ENCODE measurements at places on chromosomes 11 and 22.
A peak's percentile ranks its signal among the peaks of the same experiment; 100 is the strongest.

DNA sequence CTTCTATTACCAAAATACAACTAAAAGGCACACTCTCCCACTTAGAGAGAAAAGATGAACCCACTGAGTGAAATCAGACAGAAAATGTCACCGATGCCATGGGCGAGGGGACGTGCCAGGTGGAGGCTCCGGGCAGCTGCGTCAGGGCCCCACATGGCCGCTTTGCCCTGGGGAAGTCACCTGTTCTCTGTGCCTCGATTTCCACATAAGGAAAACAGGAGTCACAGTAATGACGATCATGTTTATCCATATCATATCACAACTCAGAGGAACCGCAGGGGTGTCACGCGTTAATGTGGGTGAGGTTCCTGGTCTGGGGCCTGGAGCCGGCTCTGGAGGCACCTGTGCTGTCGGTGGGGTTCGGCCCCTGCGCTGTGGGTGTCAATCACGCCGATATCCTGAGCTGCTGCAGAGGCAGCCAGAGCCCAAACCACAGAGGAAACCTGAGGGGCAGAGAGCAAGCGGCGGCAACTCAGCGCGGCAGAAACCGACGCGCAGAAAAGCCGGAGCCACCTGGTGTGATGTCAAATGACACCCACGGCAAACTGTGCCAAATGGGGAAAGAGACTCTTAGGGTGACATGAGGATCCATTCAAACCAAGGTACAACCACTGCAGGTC is 243.7 kb downstream of the BRD1 start:
- no peak for DNase-seq

DNA sequence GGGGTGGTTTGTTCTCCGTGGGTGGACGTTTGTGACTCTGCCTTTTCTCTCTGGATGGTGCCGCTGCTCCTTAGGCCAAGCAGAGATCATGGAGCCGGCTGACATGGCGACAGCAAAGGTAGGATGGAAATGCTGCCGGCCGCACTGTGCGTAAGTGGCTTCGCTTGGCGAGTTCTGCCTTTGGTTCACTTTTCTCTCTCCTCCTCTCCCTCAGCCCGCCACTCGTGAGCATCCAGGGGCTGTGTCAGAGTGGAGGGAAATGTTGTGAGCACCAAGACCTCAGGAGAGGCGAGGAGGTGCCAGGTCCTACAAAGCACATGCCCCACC is 80.5 kb downstream of the GRAMD1B start:
- no peak for DNase-seq

- no peak for DNase-seq
Observed at GRCh38 chr11:118241764-118242098, 10.4 kb downstream of the MPZL3 start.

DNA sequence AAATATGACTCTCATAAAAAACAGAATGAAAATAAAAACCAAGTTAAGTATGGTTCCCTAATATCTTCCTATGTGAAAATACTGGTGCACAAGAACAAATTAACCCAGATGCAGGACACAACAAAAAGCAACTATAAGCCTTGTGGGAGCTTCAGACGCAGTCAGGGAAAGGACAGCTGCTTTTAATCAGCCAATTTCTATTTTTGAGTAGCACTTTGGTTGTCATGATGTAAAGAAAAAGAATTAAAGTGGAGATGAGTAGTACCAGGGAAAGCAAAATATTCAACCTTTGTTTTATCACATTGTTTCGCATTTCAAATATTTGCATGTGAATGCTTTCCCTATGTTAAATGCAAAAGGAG is 339.9 kb downstream of the SOX6 start:
- DNase-seq, result no peak

DNA sequence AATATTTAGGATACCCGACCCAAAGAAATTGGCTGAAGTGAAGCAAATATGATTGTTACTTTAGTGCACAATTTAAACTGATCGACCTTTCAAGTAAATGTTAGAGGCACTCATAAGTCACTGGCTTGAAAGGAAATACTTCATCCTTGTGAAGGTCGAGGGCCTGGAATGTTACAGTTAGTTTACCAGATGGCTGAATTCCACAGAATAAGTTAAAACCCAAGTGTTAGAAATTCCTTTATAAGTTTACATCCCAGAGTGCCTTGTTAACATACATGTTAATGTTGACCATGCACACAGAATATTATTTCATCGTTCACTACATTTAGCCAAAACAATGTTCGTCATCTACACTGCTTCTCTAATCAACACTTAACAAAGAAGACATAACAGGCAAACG is 235.5 kb upstream of the ANO3 start:
- DNase-seq, result no peak

DNA sequence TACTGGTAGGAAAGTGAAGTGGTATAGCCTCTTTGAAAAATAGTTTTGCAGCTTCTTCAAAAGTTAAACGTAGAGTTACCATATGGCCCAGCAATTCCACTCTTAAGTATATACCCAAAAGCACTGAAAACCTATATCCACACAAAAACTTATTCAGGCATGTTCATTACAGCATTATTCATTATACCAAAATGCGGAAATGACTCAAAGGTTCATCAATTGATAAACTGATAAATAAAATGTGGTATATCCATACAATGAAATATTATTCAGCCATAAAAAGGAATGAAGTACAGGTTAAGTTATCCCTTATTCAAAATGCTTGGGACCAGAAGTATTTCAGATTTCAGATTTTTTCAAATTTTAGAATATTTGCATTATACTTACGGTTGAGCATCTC is 35.8 kb upstream of the UBASH3B start:
- DNase-seq, result no peak

DNA sequence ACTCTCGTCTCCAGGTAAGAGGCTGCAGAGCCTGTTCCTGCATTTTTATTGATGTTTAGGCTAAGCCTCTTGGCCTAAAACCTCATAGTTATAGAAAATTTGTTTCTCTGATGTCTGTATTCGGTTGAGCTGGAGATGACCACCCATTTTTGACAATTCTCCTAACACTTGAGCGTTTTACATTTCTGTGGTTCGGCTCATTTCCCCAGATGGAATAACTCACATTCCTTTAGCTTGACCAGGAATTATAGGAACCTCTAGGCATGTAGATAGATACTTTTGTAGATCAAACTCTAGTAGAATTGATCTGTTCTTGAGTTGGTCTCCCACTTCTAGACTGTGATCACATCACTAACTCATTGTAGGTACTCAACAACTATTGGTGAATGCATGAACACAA is 172.6 kb upstream of the CADM1 start:
- no peak for DNase-seq

DNA sequence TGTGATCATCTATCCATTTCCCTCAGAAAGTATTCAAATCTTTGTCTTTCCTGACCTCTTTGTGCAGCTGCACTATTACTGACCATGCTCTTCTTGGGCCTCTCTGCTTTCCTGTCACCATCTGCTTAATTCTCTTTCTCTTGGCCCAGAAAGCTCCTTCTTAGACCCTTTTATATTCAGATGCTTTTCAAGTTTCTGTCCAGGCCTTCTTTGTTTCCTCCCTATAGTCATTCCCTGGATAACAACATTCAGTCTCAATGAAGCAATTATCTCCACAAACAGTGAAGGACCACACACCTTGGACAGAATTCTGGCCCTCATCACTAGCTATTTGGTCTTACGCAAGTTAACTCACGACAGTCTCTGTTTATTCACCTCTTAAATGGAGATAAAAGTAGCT is 89.7 kb downstream of the LARGE2 start:
- DNase-seq, result no peak

DNA sequence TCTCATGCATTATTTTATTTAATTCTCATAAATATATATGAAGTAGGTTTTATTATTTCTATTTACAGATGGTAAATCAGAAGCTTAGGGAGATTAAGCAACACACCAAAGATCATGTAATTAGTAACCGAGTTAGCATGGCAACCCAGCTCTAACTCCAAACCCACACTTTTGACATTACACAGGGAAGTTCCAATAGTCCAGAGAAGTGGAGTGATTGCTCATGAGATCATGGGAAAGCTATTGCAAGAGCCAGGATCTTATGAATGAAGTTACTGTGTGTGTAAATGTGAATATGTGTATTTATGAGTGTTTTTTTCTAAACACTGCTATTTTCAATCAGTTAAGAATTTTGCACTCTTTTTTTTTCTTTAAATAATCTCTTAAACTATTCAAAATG is 225.8 kb upstream of the KIRREL3 start:
- no peak for DNase-seq

DNA sequence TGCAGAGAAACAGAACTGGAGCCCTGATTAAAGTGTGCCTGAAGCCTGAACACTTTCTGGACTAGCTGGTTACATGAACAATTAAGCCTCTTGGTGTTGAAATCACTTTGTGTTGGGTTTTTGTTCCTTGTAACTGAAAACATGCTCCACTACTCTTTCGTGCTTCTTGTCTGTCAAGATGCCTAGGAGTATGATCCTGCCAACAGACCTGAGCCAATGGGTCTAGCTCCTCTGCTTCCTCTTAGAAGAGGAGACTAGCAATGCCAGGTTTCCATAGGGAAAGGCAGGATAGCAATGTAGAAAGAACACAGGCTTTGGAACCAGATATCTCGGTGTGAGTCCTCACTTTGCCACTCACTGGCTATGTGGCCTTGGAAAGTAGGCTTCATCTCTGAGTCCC is 40.3 kb downstream of the IRAG1 start:
- no peak for DNase-seq

DNA sequence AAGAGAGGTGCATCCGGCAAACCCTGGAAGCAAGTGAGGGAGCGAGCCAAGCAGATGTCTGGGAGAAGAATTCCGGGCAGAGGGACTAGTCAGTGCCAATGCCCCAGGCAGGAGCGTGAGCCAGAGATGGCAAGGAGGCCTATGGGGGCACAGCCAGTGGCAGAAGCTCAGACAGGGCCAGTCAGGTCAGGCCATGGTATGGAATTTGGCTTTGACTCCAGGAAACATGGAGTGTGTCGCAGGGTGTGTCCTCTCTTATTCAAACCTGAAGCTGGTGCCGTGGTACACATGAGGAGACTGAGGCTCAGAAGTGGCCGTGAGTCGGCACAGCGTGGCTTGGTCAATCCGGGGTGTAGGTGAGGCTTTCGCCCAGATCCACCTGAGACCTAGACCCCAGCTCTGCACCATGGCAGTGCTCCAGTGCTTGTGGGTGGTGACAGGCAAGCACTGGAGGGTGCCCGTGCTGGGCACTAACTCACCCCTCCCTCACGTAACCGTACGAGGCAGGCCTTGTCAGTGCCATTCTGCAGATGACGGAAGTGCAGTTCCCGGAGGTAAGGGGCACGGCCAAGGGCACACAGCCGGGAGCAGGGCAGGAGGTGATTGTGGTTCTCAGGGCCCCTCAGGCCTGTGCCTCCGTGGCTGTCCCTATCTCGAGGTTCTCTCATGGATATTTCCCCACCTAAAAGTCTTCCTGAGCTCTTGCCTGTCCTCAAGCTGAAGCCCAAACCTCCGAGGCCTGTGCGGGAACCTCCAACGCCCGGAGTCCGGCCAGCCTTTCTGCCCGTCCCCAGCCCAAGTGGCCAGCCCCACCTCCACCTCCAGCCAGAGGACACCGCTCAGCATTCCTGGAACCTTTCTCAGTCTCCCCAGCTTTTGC is 10.6 kb upstream of the SPI1 start:
- no peak for DNase-seq

DNA sequence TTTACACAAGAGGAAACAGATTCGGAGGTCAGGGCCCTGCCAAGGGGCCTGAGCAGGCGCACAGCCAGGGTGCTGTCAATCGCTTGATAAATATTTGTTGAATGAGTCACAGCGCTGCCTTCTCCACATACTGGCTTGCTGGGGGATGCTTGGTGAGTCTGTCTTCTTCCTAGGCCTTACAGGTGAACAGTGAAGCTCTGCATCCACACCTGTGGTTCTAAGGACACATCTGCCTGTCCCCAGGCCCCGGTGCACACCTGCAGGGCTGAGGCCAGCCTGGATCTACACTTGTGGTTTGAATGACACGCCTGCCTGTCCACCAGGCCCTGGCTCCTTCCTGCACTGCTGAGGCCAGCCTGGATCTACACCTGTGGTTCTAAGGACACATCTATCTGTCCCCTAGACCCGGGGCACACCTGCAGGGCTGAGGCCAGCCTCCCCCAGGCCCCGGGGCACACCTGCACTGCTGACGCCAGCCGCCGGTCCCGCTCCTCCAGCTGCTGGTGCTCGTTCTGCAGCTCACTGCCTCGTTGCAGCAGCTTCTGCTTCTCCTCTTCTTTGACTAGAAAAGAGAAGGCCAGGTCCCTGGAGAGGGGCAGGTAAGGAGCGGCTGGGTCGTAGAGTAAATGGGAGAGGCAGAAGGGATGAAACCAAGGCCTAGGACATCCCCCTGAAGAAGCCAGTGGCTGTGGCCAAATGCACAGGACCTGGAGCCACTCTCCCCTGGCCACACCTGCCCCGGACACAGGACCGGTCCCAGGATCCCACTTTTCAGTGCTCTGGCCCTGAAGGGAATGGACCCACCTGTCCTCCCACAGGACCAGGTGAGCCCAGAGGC is 124.6 kb downstream of the PHF21B start:
- no peak for DNase-seq

DNA sequence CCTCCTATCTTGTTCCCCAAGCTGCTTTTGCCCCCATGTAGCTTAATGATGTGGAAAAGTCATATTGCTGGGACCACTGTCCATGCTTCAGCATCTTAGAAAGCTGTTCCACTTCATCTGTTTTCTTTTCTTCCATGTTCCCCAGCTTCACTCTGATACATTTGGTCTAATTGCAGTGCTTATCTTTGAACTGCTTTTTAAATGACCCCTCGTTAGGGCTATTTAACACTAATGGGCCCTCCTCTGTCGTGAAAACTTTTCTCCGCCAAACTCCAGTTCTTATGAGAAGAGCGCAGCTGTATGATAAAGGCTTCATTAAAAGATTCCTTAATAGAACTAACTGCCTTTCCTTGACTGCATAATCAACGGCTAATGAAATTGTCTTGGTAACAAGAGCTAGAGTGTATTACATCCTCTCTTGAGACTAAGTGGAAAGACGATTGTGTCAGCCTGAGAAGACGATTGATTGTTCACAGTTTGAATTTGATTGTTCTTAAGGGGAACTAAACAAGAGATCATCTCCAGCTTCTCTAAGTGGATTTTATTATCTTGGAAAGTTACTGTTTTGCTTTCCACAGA is 165.0 kb upstream of the MTNR1B start:
- no peak for DNase-seq

DNA sequence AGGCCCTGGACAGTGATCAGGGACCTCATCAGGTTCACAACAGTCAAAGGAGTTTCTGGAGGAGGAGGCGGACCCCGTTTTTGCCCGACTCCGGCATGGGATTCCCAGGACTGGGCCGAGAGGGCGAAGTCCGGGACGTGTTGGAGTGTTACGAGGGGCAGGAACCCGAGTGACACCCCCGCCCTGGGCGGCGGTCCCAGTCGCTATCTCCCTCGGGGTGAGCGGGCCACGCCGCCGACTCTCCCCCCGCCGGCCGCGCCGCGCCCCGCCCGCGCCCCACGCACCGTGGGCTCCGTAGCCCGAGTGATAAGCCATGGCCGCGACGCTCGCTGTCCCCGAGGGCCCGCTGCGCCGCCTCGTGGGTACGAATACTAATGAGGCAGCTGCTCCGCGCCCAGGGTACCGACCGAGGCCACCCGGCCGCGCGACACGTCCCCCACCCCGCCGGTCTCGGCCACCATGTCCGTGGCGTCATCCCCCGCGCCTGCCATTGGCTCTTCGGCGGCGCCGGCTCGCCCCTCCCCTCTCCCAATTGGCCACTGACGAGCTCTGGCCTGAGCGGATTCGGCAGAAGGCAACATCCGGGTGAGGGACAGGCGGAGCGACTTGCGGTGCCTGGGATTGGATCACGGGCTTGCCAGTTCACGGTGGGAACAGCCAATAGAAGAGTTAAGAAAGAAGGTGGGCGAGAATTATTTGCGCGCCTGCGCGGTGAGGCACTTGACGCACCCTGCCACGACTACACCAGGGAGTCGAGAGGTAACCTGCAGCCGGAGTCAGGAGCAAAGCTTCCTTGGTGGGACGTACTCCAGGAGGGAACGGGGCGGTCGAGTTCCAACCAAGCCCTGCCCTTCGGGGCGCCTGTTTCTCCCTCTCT is at the start of gene YIF1A:
TSS of gene YIF1A (minus strand) at position 473 of the 877 bp plus-strand sequence. CDS start at position 315, 158 bp downstream.
- DNase-seq, result peak; percentile 96

Measured in NCI-H187 treated with DMSO at 0.1 percent for 48 hours (cell line).